Upper lobe of left lung (tissue), 6 donors: ENCODE measurements at places on chromosomes 13 and 19. TPM values are rescaled to one million over a fixed set of nuclear protein-coding genes. Genes with fewer than 3 reads are reported as not detected.
A peak's percentile ranks its signal among the peaks of the same experiment; 100 is the strongest.

The EPS8L1 gene
- total RNA-seq: 55.7 TPM

The ZNF442 gene
- 1.7 TPM for total RNA-seq

The ZNF888 gene
- total RNA-seq: 13.6 TPM

DNA sequence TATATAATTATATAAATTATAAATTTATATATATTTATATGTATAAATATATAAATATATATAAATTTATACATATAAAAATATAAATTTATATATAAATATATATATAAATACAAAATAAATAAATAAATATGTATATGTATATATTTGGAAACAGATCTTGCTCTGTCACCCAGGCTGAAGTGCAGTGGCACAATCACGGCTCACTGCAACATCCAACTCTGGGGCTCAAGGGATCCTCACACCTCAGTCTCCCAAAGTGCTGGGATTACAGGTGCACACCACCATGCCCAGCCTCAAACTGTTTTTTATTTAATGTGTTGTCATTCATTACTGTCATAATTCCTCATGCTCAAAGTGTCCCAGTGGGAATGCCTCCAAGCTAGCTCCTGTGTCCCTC lies 25.2 kb upstream of the PDCD5 start:
- DNase-seq: no peak

DNA sequence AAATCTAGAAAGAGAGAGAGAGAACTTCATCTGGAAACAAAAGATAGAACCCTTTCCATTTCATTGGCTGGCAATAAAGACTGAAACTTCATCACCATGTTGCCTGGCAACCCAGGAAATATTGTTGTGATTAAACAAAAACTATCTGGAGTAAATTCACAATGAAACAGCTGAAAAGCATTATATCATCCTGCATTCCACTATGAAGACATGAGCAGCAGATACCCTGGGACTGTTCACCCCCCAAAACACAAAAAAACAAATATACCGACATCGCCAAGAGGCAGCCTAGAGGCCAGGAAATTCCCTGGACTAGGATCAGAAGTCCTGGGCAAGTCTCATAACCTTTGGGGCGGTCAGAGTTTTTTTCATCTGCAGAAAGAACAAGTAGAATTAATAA lies 158.3 kb downstream of the FOXO1 start:
- no peak for DNase-seq

GRCh38 chr19:38020311-38020710 lies 113.3 kb downstream of the SIPA1L3 start:
- DNase-seq: peak; percentile 29

DNA sequence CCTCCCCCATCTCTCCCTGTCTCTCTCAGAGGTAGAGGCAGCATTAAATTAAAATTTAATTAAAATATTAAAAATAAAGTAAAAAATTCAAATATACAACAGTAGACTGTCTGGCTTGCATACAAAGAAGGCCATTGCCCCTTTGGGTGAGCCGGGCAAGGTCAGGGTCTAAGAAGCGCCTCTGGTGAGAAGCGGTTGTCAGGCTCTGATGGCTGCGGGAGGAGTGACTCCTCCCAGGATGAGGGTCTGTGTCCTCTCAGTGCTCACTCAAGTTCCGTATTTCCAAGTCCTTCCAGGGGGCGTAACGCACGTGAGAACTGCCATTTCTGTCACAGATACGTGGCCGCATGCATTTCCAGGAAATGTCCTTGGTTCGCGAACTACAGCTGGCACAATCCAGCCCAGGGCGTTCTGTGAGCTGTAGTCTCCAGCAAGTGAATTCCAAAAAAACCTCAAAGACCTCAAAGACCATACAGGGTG lies 737 bp upstream of the ZNF181 start:
- DNase-seq: no peak

DNA sequence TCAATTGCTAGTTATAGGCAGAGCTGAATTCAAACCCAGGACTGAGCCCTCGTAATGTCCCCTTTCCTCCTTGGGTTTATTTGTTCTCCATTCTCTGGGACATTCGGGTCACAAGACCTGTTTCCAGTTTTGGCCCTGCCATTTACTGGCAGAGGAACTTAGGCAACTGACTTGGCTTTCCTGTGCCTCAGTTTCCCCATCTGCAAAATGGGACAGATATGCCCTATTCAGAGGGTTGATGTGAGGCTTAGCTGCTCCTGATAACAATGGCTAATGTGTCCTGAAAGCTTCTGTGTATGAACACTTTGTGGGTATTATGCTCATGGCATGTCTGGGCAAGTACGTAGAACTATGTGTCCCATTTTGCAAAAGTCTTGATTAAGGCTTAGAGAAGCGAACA lies 996 bp downstream of the ZNF524 start:
- DNase-seq: no peak

DNA sequence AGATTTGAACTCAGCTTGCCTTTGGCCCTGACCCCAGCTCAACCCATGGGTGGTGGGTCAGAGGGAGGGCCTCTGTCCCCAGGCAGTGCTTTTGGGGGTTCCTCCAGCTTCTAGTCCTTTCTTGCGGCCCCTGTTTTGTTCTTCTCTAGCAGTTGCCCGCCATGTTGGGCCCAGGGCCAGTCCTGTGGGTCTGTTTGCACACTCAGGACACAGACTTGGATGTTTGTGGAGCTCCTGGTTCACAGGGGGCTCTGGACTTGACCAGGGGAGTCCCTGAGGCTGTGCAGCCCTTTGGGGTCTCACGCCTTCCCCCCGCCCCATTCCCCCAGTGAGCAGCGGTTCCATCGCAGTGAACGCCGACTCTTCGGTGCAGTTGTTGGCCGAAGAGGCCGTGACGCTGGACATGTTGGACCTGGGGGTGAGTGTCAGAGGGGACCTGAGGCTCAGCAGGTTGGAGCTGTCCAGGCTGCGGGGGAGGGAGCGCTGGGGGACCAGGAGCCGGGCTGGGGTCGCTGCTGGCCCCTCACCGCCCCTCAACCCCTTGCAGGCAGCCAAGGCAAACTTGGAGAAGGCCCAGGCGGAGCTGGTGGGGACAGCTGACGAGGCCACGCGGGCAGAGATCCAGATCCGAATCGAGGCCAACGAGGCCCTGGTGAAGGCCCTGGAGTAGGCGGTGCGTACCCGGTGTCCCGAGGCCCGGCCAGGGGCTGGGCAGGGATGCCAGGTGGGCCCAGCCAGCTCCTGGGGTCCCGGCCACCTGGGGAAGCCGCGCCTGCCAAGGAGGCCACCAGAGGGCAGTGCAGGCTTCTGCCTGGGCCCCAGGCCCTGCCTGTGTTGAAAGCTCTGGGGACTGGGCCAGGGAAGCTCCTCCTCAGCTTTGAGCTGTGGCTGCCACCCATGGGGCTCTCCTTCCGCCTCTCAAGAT lies 2.5 kb downstream of the ATP5F1D start:
- DNase-seq: peak; percentile 93

DNA sequence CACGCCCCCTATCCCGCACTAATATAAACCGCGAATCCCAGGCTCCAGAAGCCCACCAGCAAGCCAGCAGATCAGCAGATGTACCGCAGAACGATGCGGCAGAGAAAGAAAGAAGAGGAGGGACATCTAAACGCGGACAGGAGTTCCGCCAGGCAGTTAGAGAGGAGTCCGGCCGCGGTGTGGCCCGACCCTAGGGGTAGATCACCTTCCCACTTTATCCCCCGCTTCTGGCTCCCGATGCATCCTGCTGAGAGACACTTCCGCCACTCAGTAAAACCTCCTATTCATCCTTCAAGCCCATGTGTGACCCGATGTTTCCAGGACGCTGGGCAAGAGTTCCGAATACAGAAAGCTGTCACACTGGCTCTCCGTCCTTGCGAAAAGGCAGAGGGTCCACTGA lies 1046.8 kb downstream of the SLITRK5 start:
- DNase-seq: peak; percentile 36

DNA sequence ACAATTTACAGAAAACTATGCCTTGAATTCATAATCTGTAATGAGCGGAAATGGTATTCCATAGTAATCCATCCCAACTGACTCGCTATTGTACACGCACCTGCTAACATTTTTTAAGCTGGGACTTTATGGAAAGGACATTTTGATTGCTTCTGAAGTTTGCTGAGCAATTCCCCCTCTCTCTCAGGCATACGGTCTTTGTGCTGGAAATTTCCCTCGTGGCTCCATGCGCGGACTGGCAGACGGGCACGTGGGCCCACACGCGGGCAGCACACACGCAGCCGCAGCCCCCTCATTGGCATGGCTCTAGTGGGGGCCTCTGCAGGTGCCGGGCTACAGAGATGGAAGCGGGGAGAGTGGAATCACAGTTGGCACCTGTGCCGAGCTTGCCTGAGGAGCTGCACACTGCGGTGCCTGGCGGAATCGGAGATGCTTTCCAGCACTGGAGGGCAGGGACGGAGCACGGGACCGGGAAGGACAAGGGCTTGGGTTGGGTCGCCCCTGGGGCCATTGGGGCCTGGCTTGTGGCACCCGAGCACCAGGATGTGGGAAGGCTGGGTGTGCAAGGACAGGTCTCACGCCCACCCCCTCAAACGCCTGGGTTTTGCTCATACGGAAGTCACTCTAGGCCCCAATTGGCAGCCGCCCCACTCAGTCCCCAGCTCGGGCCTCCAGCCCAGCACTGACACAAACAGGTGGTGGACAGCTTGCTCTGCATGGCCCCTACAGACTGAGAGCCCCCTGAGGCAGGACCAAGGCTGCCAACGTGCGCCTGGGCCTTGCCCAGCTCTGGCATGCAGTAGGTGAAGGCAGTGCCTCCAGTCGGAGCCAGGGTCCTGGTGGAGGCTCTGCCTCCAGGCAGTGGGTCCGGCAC lies 30.2 kb upstream of the CCNE1 start:
- peak; percentile 64 for DNase-seq

The C3 gene
- total RNA-seq: 1,023 TPM

DNA sequence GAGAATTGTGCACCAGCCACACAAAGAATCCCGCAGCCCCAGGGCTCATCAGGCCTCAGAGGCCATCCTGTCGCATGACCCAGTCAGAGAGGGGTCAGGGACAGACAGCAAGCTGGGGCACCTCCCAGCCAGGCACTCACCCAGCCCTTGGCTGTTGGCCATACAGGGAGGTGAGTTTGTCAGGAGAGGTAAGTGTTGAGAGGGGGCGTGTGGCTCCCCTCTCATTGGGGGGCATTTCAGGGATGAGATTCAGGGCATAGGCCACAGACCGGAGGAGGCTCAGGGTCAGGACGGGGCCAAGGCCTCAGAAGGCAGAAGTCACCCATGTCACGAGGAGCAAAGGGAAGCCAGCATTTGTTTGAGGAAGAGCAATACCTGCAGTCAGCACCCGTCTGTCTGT lies 37.1 kb downstream of the MYO9B start:
- DNase-seq: peak; percentile 66

The TMED1 gene
- 27.6 TPM for total RNA-seq

GRCh38 chr13:78674638-78675037 lies 15.7 kb upstream of the OBI1 start:
- DNase-seq: no peak

The DPF1 gene
- 0.46 TPM for total RNA-seq

The TEX30 gene
- total RNA-seq: 7.3 TPM

GRCh38 chr13:40911341-40911740 lies 107.8 kb downstream of the ELF1 start:
- DNase-seq: no peak

DNA sequence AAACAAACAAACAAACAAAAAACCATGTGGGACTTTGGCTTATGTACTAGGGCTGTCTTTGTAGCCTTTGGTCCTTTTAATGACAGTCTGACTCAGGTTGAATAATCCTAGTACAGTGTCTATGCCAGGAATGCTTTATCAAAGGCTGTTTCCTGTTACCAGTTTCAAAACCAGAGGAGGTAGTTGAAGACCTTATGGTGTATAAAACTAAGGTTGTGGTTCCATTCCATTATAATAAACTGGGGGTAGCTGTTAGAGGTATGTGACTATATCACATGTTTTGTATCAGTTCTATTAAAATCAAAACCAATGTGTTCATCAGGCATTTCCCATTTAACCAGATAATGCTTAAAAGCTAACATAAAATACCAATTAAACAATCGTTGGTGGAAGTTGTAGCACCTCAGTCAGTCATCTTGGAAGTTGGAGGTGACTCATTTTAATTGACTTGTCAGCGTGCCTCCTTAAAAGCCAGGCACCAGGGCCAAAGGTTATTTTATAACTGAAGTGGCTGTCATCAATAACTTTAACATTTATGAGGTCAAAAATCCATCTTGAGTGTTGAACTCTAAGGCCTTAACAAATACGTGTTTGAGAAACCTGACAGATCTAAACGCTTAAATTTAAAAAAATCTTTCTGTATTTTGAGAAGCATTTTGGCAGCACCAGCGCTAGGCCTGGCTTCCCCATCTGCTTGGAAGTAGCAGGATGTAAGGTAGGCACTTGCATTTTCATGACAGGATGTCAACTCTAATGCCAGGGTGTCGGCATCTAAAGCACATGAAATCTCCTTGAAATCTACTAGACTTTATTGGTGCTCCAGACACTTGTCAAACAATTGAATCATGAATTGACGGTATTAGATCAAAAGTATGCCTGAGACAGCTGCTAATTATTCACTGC lies 162.5 kb downstream of the LMO7 start:
- DNase-seq: no peak

The ZNF667 gene
- total RNA-seq: 2.0 TPM

- DNase-seq: no peak
These were observed 555 bp downstream of the SAMD4B start for GRCh38 chr19:39342647-39343305.

GRCh38 chr19:40221858-40222619 lies 3.9 kb upstream of the TTC9B start:
- DNase-seq: peak; percentile 86

GRCh38 chr13:44471686-44472085 lies 98.1 kb downstream of the SERP2 start:
- DNase-seq: no peak

The ZNF256 gene
- 1.1 TPM for total RNA-seq

The STX10 gene
- total RNA-seq: 110 TPM

GRCh38 chr13:21119526-21119925 lies 56.8 kb downstream of the SKA3 start:
- no peak for DNase-seq

The ZSCAN4 gene
- not detected for total RNA-seq

The TNFSF13B gene
- 34.6 TPM for total RNA-seq

The CASP14 gene
- not detected for total RNA-seq

The LILRA5 gene
- 3.1 TPM for total RNA-seq

- DNase-seq: no peak
These were observed 9.0 kb downstream of the RHPN2 start for GRCh38 chr19:33055718-33056117.

DNA sequence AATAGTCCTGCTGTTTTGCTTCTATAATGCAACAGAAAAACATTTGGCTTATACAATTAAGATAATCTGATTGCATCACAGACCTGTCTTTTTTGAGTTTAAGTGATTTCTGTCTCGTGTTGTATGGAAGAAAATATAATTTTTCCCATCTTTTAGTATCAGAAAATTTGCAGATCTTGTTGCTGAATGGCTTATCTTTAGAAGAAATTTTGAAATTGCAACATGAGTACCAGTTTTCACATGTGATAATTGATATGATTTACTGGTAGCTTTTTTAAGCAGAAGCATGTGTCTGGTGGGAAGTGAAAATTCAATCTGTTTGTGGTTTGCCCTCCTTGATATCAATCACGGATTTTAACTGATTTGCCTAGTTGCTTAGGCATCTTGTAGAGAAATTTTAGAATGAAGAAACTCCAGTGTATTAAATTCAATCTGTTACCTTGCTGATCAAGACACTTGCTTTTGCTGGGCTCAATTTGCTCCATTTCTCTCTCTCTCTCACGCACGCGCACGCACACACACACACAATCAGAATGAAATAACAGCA lies 89.8 kb upstream of the MYCBP2 start:
- DNase-seq: no peak
